ENCODE measurements at places on chromosomes 13 and 19.

- no peak for DNase-seq
These were observed 4.8 kb downstream of the LSR start for GRCh38 chr19:35253316-35254286.

GRCh38 chr13:74067818-74068217 is 66.4 kb downstream of the KLF12 start:
- DNase-seq = no peak

DNA sequence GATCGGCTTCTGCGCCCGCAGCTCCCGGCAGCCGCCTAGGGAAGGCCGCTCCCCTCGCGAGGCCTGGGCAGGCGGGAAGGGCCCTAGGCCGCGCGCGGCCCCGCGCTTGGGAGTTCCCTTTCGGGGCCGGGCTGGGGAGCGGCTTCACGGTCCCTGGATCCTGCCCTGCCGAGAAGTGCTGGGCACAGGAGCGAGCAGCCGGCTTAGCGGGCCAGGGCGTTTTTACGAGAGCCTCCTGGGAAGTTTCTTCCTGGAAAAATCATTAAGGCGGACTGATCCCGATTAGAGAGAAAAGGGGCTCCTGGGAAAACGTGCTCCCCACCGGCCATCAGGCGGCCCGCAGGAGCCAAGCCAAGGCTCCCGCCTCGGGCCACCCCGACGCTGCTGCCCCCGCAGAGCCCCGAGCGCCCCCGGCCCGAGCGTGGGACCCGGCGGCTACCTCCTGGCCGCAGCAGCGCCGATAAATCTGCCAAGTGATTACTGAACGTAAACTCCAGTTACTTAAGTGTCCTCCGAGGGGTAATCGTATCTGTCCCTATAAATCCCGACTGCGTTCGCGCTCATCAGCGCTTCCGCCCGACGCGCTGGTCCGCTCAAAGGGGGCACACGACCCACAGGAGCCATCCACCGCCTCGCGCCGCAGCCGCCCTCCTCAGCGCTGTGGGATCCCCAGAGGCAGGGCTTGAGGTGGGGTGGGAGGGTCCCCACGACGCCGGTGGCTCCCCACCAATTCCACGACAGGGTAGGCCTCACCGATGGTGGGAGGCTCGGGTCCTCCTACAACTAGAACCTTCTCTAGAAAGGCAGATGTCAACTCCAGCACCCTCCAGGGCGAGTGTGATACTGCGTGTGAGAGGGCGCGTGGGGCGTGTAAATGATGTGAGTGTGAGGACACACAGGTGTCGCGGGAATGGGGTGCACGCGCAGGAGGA is 2.8 kb downstream of the ZIC5 start:
- no peak for DNase-seq

- DNase-seq = no peak
These were observed 15.2 kb upstream of the PPP1R12C start for GRCh38 chr19:55132453-55133129.

- no peak for DNase-seq
These were observed 1600.9 kb upstream of the MIR17HG start for GRCh38 chr13:89746554-89746953.

GRCh38 chr13:37364007-37364406 is 234.6 kb downstream of the POSTN start:
- no peak for DNase-seq

DNA sequence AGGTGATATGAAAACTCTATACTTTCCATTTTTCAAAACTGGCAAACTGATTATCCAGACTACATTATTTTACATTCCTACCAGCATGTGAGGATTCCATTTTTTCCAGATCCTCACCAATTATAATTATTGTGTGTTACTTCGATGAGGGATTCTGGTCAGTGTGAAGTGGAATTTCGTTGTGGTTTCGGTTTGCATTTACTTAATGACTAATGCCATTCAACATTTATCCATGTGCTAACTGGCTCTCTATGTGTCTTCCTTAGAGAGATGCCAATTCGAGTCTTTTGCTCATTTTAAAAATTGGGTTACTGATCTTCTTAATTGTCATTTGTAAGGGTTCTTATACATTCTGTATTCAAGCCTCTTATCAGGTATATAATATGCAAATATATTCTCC is 1551.3 kb upstream of the MIR17HG start:
- DNase-seq = no peak

All from stimulated activated CD8-positive, alpha-beta memory T cell treated with anti-CD3 and anti-CD28 coated beads, Interleukin-15, amount 100 ng/mL, for 1 hour (primary cell).